Activated CD8-positive, alpha-beta memory T cell treated with anti-CD3 and anti-CD28 coated beads for 48 hours (primary cell): ENCODE measurements at places on chromosomes 4 and X.

GRCh38 chrX:46922611-46923010, 10.4 kb downstream of the JADE3 start:
- no peak for DNase-seq

- no peak for DNase-seq
Measured at GRCh38 chr4:94534401-94535312, 82.9 kb downstream of the PDLIM5 start.

DNA sequence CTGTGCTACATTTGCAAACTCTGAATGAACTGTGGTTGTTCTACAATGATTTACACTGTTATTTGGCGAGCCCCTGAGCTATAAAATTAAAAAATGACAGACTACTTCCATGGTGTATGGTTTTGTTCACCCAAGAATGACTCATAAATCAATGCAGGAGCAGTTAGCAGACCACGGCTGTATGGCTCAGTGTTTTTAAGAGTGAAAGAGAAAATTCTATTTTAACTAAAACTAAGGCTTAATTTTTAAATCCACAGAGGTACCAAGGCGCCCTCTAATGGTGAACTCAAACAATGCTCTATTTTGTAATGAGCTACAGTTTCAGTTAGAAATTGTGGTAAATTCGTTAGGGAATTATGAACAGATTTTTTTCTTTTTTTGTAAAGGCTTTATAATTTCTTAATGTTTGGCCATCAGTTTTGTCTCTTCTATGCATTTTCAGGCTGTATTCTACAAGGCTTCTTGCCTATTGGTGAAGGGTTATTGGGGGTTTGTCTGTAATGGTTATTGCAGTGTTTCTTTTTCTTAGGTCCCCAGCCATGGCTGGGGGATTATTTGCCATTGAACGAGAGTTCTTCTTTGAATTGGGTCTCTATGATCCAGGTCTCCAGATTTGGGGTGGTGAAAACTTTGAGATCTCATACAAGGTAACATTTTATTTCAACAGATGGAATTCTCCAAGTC, 32.5 kb downstream of the HMGB2 start:
- DNase-seq = no peak

DNA sequence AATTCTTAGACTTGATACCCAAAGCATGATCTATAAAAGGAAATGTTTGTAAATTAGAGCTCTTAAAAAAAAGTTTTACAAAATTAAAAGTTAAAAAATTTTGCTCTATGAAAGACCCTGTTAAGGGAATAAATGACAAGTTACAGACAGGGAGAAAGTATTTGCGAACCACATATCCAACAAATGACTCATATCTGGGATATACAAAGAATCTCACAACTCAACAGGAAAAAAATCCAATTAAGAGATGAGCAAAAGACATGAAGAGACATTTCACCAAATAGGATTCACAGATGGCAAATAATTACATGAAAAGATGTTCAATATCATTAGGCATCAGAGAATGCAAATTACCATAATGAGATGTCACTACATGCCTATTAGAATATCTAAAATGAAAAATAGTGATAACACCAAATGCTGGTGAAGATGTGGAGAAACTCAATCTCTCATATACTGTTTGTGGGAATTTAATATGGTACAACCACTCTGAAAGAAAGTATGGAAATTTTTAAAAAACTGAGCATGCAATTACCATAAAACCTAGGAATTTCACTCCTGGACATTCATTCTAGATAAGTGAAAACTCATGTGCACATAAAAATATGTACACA, 100.8 kb upstream of the EOLA2 start:
- no peak for DNase-seq

DNA sequence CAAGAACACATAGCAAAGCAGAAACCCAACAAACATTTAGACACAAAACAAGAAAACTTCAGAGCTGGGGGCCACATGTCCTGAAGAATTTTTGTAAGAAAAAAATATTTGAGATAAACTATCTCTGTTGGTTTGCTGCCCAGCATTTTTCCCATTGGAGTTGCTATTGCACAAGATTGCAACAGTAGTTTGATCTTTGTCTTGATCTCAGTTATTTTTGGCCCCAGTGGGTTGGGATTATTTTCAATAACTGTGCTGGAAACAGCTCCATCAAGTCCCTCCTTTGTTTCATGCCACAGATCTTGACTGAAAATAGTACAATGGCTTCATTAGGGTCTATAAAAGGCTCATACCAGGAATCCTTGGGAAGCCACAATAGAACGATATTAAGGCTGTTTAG, 103.8 kb upstream of the RAI2 start:
- DNase-seq = no peak

GRCh38 chr4:111208970-111209369, 586.1 kb upstream of the PITX2 start:
- no peak for DNase-seq

GRCh38 chr4:4856071-4857000, 3.1 kb upstream of the MSX1 start:
- no peak for DNase-seq

GRCh38 chr4:55446578-55446922, 50.8 kb downstream of the TMEM165 start:
- DNase-seq = no peak

GRCh38 chr4:141390571-141390970, 169.9 kb downstream of the ZNF330 start:
- DNase-seq = no peak

DNA sequence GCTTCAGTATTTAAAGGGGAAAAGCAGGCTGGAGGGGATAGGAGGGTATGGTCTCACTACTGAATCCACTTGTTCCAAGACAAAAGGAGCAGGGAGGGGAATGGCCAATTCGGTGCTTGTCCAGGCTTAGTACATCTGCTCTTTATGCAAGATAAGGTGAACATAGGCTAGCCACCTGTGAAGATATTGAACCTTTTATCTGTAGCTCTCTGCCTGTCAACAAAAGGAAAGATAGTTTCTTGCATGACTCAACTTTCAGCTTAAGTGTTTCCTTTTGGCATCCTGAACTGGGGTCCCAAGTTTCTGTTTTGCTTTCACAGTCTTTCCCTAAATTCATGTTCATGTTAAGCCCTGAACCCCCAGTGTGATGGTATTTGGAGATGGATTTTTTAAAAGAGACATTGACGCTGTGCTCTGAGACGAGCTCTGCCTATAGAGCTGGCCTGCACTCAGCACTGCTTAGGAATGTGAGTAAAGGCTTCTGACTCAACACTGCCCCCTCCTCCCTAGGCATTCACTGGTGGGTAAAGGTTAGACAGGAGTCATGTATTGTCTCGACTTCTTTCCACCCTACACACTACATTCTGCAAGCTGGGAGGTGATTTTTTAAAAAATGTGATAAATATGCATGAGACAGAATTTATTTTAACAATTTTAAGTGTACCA, 28.2 kb downstream of the FAM149A start:
- DNase-seq = no peak

DNA sequence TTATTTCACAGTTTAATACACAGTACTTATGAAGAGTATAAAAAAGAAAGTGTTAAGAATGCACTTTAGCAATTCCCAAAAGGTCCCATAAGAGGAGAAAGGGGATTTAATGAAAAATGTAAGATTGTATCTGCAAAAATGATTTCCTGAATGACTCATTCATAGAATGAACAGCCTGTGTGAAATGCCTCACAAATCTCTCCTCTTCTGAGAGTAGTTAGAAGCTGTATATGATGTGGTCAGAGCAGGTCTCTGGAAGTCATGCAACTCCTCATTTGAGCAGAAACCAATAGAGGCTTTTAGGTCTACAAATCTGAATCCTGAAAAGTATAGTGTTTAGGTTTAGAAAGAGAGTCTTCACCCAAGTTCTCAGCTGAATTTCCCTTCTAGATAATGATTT, 381.3 kb upstream of the INTU start:
- no peak for DNase-seq

DNA sequence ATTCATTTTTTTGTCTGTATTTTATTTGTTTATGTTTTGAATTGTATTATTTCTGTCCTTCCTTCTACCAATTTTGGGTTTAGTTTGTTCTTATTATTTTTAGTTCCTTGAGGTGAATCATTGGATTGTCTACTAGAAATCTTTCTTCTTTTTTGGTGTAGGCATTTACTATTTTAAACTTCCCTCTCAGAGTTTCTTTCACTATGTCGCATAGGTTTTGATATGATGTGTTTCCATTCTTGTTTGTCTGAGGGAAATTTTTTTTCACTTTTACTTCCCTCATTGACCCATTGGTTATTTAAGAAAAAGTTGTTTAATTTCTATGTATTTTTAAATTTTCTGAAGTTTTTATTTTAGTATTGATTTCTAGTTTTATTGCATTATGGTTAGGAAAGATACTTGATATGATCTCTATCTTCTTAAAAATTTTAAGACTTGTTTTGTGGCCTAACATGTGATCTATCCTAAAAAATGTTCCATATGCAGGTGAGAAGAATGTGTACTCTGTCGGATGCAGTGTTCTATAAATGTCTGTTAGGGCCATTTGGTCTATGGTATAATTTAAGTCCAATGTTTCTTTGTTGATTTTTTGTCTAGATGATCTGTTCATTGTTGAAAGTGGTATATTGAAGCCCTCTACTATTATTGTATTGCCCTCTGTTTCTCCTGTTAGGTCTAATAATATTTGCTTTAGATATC, 68.8 kb downstream of the IL15 start:
- no peak for DNase-seq

- no peak for DNase-seq
Measured at GRCh38 chr4:59200992-59201391, 1999.1 kb upstream of the ADGRL3 start.

DNA sequence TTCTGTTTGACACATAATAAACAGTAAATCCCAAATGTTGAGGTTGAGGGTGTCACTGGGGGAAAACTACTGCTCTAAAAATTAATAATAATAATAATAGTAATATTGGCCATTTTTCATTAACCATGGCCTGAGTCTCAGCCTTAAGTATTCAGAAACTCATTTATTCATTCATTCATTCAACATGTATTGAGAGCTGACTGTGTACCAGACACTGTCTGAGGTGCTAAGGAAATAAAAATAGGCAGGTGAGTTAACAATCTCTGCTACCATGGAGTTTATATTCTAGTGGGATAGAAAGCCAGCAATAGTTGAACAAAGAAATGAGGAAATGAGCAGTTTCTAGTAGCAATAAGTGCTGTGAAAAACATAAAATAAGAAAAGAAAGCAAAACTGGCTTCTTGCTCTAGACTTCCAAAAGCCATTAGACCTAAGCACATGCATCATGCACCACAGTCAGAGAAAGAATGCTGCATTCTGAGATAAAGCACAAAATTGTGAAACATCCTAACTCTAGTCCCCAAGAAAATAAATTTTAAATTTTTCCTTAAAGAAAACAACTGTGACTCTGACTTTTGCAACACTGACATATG, 278.7 kb downstream of the RCHY1 start:
- no peak for DNase-seq

GRCh38 chr4:139278912-139279759, 889 bp downstream of the MGARP start:
- DNase-seq = no peak

DNA sequence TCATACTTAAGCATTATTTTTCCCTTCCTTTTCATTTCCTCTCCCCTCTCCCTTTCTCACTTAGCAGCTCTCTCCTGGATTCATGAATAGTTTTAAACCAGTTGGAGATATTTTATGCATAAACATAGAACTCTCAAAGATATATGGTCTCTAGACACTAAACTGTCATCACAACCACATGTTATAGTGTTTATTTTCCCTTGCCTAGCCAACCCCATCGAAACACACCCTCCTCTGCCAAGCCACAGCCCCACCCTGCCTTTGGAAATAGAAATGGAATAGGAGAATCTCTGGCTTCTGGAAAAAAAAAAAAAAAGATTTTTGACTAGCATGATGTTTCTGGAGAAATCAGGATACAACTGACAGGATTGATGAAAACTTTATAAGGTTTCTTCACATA, 64.8 kb upstream of the RBPJ start:
- no peak for DNase-seq

DNA sequence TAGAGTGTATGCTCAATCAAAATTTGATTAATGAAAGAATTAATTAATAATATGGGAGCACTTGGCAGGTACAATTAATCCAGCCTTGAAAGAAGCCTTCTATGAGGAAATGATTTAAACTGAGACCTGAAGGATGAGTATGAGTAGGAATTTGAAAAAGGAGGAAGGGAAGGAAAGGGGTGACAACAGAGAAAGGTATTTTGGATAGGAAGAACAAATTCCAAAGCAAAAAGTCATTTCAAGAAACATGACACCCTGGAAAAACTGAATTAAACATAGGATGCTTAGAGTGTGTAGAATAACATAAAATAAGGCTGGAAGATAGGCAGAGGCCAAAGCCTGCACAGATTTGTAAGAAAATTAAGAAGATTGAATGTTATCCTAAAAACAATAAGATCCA, 29.6 kb downstream of the PHOX2B start:
- no peak for DNase-seq

DNA sequence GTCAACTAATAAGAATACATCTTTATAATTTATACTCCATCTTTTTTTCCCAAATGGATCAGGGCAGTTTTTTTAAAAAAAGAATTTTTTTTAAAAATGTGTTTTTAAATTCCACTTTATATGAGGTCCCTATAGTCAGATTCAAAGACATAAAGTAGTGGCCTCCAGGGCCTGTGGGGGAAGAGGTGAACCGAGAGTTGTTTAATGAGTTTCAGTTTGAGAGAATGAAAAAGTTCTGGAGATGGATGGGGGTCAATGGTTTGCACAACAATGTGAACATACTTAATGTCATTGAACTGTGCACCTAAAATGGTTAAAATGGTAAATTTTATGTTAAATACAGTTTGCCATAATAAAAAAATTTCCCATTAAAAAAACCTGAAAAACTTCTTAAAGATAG, 53.8 kb downstream of the ZNF827 start:
- DNase-seq = no peak

DNA sequence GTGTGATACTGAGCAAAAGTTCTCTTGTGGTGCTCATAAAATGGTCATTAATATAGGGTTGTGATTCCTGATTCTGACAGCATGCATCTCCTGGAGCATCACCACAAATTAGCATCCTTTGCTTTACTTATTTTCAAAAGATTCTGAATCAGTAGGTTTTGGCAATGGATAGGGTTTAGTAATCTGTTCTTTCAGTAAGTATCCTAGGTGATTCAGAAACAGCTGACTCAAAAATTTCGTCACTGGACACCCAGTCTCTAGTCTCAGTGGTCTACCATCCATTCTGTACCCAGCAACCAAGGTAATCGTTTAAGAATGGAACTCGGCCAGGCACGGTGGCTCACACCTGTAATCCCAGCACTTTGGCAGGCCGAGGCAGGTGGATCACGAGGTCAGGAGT, 4.1 kb downstream of the CBLL2 start:
- no peak for DNase-seq
